NCI-H510A (cell line): ENCODE measurements at places on chromosomes 2 and 18.
A peak's percentile ranks its signal among the peaks of the same experiment; 100 is the strongest.

DNA sequence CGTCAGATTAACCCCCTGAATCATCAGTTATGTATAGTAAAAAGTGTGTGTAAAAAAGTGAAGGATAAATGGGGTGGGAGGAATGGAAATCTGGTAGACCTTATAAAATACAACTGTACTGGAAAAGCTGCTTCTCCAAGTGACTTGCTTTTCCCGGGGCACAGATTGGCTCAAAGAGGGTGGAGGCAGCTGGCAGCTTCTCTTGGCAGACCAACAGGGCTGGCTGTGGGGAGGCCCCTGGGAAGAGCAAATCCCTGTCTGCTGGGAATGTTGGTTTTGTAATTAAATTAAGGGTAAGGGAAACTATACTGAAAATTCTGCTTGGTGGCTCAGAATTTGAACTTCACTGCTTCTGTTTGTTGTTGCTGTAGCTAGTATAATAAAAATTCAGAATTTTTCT is 154.2 kb upstream of the DLX2 start:
- no peak for DNase-seq

DNA sequence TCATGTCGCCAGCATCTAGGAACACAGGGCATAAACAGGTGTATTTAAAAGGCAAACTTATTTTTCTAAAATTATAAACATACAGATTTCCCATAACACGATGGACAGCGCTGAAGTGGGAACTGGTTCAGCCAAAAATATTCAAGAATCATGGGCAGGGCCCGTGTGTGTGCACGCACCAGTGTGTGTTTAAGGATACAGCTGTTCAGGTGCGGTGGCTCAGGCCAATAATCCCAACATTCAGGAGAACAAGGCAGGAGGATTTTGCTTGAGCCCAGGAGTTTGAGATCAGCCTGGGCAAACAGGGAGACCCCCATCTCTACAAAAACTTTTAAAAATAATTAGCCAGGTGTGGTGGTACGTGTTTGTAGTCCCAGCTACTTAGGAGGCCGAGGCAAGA is 288.6 kb upstream of the HDAC4 start:
- DNase-seq = no peak

GRCh38 chr2:198273660-198274059 is 469.3 kb downstream of the PLCL1 start:
- DNase-seq = no peak

DNA sequence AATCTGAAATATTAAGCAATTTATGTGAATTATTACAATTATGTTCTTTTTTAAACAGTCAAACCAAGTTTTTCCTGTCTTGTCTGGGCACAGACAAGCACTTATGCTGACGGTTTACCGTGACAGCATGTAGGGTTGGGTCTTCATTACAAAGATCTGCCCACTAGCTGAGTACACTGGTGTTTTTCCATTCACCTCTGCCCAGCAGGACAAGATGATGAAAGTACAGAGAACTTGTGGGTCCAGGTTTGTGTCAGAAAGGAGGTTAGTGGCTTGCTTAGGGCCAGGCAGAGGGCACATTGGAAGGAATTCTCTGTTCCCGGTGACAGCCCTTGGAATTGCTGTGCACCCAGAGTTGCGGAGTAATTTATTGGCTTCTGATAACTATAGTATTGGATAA is 14.0 kb downstream of the NABP1 start:
- DNase-seq = no peak

- DNase-seq = no peak
Measured at GRCh38 chr18:39191931-39192330, 1626.3 kb upstream of the CELF4 start.

- no peak for DNase-seq
Measured at GRCh38 chr2:86234563-86235131, 35.4 kb downstream of the MRPL35 start.

DNA sequence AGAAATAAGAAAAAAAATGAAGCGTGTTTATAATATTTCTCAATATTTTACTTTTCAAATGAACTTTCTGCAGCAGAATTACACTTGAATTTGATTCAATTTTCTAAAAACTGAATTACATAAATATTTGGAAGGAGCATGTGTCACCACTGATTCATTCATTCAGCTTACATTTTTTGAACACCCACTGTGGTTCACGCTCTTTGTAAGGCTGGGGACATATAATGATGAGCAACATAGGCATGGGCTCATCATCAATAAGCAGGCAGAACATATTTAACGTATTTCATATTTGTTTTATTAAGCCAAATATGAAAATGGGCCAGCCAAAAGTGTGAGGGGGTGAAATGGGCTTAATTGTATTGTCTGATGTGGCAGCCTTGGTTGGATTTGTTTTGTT is 209.1 kb downstream of the CTNNA2 start:
- DNase-seq = no peak

- DNase-seq = no peak
Measured at GRCh38 chr2:48283586-48284269, 246.2 kb upstream of the STON1 start.

GRCh38 chr2:96336873-96337272 is 1.3 kb downstream of the NCAPH start:
- DNase-seq = no peak

DNA sequence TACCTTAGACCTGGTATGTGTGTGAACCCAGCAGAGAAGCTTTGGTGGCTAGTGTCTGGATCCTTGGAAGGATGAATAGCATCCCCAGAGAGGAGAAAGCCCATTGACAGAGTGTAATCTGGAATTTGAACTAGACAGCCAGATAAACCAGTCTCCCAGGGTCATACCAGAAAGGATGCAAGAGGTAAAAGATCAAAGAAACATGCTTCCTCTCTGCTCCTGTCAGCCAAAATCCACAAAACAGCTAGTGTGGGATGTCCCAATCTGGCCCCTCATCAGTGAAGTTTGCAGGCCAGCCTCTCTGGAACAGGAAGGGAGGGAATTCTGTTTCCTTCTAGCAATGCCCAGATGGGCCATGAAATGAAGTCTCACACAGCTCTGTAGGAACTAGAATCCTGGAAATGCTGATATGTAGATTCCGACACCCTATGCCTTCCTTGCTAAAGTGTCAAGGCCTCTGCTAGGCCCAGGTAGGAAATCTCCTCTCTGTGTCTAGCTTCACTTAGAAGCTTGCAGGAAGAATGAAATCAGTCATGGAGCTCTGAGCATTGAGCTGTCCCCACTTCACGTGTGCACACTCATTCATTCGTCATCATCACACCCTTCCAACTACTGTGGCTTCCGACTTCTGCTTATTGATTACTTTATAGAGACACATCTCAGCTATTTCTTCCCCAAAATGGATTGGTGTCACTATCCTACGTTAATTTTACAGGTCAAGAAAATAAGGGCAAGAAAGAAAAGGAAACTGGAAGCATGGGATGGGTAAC is 38.0 kb downstream of the EVA1A start:
- no peak for DNase-seq

- no peak for DNase-seq
Measured at GRCh38 chr2:168543037-168543436, 87.0 kb downstream of the CERS6 start.

GRCh38 chr2:3246406-3246805 is 131.2 kb downstream of the EIPR1 start:
- no peak for DNase-seq

DNA sequence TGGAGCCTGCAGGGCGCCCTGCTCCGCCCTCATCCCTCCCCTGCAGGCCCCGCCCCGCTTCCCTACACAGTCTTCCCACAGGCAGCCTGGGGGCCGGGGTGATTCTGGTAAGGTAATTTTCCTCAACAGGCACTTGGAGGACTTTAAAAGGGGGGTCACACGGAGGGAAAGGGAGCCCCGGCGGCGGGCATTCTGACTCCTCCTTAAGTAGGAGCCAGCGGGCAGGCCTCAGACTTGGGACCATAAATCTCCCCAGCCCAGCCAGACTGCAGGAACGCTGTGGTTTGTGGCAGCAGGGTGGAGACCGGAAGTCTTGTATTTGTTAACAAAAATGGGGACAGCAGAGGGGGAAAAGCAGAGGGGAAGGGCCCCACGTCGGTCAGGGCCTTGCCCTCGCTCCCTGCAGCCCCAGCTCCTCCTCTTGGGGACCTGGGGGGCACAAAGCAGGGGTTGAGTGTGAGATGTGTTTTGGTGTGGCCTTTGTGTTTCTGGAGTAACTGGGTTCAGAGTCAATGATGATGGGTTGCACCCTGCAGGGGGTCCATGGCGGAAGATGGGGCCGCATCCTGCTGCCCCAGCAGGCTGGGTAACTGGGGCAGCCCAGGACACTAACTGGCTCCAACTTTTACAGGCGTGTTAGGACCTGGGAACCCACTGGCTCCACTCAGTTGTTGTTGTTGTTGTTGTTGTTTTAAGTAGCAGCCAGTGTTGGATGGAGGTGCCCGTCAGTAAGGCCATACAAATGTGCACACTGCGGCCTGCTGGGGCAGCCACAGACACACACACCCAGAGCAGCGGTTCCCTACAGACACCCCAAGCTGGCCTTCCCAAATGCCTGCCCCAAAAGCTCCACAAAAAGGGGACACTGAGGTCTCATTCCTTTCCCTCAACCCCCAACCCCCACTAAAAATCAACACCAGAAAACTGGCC is 27.7 kb downstream of the SMAD7 start:
- DNase-seq = peak; percentile 25

- DNase-seq = no peak
Measured at GRCh38 chr2:23988371-23988770, 21.5 kb upstream of the MFSD2B start.

- no peak for DNase-seq
Measured at GRCh38 chr2:84686783-84687476, 170.6 kb downstream of the DNAH6 start.

DNA sequence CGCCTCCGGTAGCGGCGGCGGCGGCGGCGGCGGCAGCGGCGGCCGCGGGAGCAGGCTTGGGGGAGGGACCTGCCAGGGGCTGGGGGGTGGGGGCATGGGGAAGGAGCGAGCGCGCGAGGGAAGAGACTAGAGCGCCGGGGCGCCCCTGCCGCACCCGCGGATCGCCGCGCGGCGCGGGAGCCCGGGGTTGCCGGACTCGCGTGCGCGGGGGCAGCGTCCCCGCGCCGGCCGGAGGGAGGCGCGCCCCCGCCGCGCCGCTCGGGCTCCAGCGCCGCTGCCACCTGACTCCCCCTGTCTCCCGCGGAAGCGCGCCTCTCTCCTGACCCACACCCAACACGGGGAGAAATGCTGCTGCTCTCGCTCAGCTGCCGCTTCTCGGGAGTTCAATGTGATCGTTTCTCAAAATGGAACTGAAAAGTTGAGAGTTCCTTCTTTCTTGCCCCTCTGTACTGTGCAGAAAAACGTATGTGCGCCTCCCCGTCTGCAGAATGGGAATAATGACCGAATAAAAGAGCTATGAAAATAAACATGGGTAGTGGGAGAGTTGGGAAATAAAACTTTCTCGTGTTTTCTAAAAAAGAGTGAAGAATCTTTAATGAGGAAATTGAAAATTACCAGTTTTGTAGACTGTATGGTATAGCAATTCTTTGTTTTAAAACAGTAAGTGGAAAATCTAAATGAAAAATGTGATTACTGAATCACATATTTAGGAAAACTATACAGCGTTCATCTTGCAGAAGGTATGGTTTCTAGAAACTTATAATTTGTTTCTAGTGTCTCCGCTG is 455 bp upstream of the TLK1 start:
- DNase-seq = peak; percentile 86

DNA sequence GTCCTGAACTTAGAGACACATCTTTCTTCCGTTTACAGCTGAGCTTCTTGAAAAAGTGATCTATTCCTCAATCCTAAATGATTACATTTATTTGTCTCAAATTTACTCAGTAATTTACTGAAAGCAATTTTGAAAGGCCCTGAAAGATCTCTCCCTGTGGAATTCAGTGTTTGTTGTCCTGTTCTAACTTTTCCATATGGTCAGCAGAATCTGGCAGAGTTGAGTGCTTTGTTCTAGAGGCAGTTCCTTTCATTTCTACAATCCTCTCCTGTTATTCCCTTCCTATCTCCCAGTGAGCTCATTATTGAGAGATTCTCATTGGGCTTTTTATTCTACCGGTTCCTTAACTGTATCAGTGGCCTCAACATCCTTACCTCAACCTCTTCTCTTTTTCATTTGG is 36.5 kb upstream of the REG3G start:
- DNase-seq = no peak

DNA sequence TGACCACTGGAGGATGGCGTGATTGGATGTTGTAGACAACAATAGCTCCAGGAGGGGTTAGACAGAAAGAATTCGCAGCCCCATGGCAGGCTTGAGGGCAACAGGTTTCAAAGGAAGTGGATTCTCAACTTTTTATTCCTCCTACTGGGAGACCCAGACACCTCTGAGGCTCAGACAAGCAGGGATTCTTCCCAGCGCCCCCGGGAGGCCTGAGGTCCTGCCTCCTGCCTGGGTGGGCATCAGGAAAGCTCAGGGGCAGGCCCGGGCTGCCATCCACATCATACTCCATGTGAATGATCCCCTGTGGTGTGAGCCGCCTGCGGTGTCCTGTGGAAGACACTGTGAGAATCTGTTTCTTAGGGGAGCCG is 203.5 kb downstream of the CYP26B1 start:
- no peak for DNase-seq

- no peak for DNase-seq
Measured at GRCh38 chr2:206266130-206267125, 8.0 kb upstream of the ZDBF2 start.

DNA sequence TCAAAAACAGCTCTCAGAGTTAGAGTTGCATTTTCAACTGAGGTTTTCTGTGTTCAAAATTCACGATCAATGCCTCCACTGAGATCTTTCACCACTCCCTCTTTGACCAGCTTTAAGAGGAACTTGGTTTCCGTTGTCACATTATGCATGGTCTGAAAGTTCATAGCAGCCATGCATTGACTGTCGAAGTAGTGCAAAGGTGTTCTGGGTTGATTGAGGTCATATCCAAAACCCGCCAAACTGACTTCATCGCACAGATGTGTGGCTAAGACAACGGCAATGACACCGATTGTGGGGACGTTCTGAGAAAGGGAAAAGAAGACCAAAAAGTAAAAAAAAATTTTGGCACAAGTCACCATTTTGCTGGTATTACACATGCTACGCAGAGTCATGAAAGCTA is 48.7 kb downstream of the ST3GAL5 start:
- no peak for DNase-seq

GRCh38 chr18:5309888-5310470 is 14.5 kb upstream of the ZBTB14 start:
- no peak for DNase-seq

- no peak for DNase-seq
Measured at GRCh38 chr2:224410946-224411561, 9.1 kb upstream of the FAM124B start.

DNA sequence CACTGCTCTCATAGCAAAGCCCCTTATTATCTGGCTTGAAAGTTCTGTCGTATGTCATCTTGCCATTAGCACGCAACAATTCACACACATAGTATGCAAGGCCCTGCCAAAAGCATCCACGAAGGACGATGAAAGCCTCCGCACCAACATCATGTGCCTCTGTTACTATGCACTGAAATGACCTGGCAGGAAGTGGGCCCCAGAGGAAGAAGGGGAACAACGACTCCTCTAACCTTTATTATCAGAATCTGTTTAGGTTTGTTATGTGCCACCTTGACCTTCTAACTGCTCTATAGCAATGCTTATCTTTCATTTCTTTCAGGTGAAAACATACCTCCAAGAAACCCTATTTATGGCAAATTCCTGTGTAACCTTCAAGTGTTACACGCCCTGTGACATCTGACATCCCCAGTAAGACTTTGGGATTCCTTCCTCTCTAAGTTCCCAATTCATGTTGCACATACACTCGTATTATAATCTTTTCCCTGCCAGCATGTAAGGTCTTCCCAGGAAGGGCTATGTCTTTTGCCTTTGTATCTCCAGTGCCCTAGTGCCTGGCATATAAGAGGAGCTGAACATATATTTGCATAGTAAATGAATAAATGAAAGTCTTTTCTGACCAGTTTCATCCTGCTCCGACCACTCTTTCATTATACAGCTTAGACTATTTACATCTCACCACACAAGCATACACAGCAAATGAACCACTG is 7.0 kb upstream of the NDUFV2 start:
- no peak for DNase-seq

- no peak for DNase-seq
Measured at GRCh38 chr18:75227535-75228296, 17.1 kb downstream of the TSHZ1 start.
